ENCODE measurements at places on chromosomes 1 and 21.
A peak's percentile ranks its signal among the peaks of the same experiment; 100 is the strongest.

DNA sequence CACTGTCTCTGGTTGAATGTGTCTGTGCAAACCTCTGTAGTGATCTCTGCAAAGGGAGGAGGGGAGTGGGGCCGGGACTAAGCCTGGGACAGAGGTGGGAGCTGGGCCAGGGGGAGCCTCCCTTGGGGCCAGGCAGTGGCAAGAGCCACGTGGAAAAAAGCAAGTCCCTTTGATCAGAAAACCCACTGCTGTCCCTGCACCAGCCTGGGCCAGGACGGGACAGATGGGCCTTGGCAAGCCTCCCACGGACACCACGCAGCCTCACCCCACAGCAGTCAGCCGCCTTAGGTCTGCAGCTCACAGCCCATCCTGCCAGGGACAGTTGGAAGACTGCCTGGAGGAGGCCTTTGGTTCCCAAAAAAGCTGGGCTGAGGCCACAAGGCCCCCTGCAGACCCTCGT is 11.7 kb upstream of the TRAPPC10 start:
- DNase-seq, result no peak

DNA sequence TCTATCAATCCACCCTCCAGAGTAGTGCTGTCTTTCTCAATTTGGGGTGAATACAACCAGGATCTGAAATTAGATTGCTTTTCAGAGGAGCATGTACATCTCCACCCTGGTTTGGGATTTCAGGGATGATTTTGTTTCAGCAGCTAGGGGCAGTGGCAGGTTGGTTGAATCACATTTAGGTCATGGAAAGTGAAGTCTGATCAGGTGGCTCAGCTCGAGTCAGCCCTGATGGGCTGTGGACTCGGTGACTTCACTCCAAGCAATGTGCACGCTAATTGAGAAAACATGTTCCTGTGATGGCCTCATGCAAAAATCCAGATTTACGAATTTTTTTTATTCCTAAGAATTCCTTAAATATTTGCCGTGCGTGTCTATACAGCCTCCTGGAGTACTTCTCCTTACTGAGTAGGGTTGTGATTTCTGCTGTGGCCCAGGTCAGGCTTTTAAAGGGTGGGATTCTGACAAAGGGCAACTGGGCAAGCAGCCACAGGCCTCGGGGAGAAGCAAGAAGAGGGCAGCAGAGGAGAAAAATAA is 7.5 kb downstream of the NGF start:
- no peak for DNase-seq

GRCh38 chr21:41945982-41946381 is 7.8 kb downstream of the C2CD2 start:
- no peak for DNase-seq

DNA sequence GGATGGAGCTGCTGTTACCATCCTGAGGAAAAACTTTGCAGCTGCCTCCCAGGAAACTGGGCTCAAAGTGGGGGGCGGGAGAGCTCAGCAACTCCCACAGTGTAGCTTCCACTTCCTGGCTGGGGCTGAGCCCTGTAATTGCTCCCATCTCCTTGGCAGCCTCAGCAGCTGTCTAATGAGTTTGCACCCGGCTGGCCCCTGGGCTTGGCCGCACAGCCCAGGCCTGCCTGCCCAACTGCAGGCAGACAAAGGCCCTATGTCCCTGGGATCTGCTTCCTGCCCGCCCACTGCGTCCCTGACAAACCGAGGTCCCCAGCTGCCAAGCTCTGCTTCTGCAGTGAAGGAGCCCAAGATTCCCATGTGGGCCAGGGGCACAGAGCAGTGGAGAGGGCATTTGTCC is 30.1 kb downstream of the EDN2 start:
- no peak for DNase-seq

DNA sequence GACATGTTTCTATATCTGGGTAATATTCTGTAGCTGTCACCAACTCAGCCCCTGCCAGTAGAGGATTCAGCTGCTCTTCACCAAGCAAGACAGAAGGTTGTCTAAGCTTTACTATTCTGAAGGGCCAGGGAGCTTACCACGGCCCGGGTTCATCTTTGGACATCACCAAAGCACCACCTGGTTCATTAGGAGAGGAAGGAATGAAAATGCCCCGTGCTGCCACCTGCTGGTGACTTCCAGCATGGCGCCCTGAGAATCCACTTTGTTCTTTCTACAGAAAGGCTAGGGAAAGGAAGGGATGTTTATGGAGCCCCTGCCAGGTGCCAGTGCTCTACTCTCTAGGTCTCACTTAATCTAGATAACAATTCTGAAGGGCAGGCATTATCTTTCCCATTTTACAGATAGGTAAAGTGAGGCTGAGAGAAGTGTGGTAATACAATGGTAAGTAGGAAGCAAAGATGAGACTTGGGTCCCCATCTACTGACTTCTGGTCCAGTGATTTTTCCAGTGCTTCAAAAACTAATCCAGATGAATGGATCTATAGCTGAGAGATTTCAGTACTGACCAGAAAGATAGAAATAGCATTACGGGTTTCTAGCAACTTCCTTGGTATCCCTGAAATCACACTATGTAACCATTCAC is 79.5 kb downstream of the BEND5 start:
- peak; percentile 12 for DNase-seq

- no peak for DNase-seq
Measured at GRCh38 chr1:157161901-157162300, 23.7 kb upstream of the ETV3 start.

DNA sequence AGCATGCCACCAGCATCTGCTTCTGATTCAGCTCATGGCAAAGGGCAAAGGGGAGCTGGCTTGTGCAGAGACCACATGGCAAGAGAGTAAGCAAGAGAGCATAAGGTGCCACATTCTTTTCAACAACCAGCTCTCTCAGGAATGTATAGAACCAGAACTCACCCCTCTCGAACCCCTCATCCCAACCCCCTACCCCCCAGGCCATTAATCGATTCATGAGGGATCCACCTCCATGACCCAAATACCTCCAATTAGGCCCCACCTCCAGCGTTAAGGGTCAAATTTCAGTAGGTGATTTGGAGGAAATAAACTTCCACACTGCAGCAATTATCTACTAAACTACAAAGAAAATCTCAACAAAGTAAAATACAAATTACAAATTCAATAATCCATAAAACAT is 32.2 kb upstream of the LRRC7 start:
- DNase-seq, result no peak

DNA sequence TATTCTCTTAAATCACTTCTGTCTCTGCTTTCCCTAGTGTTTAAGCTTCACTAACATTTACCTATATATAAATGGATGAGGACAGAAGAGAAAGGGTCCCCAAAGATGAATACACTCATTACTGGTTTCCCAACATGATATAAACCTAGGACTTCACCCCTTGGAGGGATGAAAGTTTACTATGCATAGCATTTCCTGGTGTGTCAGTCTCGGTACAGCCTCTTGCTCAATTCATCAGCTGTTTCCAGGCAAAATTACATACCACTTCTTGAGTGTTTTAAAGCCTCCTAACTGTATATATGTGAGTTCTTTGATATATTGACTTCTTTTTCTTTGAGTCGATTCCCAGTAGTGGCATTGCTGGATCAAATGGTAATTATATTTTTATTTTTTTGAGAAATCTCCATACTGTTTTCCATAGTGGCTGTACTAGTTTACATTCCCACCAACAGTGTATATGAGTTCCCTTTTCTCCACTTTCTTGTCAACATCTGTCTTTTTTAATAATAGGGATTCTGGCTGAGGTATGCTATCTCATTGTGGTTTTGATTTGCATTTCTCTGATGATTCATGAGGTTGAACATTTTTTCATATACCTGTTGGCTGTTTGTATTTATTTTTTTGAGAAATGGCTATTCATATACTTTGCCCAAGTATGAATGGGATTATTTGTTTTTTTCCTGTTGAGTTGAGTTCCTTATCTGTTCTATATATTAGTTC is 259.3 kb upstream of the CACYBP start:
- no peak for DNase-seq

- DNase-seq, result no peak
Measured at GRCh38 chr1:48000883-48001282, 3.7 kb upstream of the TRABD2B start.

DNA sequence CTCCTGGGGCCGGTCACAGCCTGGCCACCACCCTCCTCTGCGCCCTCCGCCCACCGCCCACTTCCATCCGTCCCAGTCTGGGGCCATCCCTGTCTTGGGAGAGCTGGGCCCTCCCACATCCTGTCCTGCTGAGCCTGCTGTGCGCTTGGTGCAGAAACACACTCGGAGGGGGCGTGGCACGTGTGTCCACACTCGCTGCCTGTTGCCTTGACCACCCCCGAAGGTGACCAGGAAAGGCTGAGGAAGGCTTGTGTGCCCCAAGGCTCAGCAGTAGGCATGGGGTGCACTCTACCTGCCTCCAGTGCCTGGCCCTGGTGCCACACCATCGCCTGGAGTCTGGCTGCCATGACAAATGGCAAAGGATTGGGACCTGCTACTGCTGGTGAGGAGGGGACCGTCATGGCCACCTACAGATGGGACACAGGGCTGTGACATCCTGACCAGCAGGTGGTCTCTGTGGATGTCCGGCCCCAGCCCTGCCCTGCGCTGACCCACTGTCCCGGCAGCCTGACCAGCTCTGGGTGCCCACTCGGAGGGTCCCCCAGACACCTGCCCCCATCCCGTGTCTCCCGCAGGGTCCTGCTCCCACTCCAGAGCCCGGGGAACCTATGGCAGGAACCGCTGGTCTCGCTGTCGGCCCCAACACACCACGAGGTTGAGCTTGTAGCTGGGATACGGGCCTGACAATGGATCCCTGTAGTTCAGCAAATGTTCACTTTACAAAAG is 23.2 kb upstream of the PTTG1IP start:
- DNase-seq, result no peak

DNA sequence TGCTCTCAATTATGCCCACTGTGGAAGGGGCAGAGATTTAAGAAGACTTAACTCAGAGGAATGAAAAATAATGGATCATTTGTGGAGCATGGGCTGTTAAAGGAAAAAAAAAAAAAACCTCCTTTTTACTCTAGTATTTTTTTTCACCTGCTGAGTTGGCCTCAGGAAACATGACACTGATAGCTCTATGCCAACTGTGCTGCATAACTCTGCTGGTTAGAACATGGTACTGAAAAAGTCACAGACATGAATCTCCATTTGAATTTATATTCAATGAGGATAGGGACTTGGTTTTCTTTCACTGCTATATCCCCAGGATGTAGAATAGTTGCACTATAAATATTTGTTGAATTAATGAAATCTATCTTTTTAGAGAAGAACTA is 86.1 kb upstream of the KIAA0040 start:
- DNase-seq, result no peak

DNA sequence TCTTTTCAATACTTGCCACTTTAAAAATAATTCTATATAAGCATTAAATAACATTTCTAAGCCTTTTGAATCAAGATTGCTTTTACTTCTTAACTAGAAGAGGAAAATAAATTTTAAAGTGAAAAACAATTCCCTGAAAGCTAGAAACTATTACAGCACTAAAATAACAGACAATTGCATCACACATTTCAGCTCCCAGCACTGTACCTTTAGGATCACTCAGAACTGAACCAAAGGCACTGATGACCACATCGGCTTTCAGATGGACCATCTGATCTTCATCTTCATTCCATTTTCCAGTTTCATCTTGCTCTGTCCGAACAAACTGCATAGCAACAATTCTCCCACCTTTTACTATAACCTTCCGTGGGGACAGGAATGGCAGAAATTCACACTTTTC is 347.3 kb downstream of the DPYD start:
- DNase-seq, result no peak

- DNase-seq, result no peak
Measured at GRCh38 chr1:196464480-196464941, 143.7 kb downstream of the KCNT2 start.

DNA sequence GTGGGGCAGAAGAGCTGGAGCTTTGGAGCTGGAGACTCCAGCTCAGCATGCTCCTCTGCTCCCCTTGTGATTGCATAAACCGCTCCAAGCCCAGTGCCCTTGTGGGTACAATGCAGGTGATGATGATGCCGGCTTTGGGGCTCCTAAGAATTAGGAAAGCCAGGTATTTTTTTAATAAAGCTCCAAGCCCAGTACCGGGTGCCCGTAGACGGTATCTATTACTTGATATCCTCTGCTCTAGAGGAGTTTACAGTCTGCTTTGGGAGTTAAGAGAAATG is 27.2 kb downstream of the TENT5C start:
- DNase-seq, result no peak

GRCh38 chr1:40030528-40031135 is 9.9 kb upstream of the CAP1 start:
- no peak for DNase-seq

DNA sequence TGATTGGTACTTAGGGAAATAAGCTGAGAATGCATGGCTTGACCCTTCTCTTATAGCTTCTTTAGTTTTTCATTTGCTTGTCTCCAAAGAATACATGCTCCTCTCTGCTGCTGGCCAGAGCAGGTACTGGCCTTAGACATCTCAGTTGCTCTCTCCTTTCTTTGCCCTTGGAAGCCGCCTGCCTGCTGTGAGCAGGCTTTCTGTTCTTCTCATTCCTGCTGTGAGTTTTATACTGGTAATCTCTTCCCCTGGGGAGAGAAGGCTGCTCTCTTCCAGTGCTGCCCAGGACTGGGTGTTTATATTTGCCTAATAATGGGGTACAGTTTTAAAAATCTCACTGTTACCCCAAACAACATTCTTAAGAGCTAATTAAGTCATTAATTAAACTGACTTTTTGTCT is 323.5 kb upstream of the LRRC7 start:
- no peak for DNase-seq

DNA sequence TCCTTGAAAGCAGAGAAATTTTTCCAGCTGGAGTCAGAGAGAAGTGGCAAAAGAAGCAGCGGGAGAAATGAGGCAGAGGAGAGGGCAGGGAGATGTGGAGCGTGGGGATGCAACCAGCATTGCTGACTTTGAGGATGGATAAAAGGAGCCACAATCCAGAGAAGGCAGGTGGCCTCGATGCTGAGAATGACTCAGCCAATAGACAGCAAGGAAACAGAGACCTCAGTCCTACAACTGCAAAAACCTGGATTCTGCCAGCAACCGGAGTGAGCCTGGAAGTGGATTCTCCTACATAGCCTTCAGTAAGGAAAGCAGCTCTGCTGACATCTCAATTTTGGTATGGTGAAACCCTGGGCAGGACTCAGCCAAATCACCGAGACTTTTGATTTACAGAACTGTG is 128.9 kb upstream of the ATP1B1 start:
- no peak for DNase-seq

- no peak for DNase-seq
Measured at GRCh38 chr1:203781962-203782361, 13.5 kb upstream of the ZBED6 start.

- peak; percentile 8 for DNase-seq
Measured at GRCh38 chr1:113390871-113391648, 745 bp downstream of the MAGI3 start.

GRCh38 chr1:222557148-222557547 is 9.2 kb upstream of the HHIPL2 start:
- no peak for DNase-seq

Data from activated naive CD4-positive, alpha-beta T cell (primary cell).